B cell (primary cell): ENCODE measurements at places on chromosomes 16 and 17. TPM values are rescaled to one million over a fixed set of nuclear protein-coding genes. Genes with fewer than 3 reads are reported as not detected.

DNA sequence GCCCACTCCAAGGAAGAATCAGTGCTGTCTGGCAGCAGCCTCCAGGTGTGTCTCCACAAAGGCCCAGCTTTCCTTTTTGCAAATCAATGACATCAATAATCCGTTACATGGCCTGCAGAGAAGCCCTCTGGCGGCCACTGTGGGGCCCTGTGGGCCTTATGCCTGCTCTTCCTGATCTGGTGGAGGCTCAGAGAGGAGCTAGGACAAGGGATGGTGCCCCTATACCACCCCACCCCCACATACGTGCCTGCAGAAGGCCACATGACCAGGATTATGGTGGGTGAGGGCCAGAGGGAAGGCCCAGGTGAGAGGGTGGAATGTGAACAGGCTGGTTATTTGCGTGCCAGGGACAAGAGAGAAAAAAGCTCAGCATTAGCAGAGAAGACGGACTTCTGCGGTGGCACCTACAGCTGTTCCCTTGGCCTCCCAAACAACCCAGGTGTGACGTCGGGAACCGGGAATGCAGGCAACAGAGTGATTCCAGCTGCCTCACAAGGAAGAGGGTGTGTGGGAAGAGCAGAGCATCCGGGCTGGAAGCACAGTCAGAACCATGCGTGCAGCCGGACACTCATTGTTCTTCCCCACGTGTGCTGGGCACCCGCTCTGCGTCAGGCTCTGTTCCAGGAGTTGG, 22.5 kb downstream of the EIF4A3 start:
- no peak overlapping the region for H3K27ac ChIP-seq
- no peaks in the 10 kb centered on the region for H3K27me3 ChIP-seq
- H3K4me1 ChIP-seq, result no peaks in the 10 kb centered on the region
- no peaks in the 10 kb centered on the region for H3K36me3 ChIP-seq

DNA sequence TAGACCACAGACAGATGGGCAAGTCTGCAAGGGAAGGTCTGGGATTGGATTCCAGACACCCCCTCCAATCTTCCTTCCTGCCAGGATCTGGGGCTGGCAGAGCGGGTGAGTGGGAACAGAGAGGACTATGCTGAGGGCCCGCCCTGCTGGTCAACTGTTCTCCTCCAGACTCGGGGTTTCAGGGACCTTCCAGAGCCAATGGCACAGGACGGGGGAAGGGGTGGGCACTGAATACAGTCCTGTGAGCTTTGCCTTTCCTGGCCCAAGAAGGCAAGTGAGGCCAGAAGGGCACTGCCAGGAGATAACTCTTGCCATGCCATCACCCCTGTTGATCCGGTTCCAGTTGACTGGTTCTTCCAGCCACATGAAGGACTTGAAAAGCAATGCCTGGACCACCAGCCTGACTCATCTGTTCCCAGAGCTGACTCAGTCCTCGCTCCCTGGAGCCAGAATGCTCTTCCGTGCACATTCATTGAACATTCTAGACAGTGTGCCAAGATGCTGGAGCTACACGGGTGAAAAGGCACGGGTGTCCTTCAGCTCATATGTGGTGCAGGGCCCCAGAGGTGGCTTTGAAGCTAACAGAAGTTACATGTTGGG, 533 bp upstream of the MEFV start:
- no peak for DNase-seq
- no peaks in the 10 kb centered on the region for H3K4me1 ChIP-seq
- no peak overlapping the region for H3K4me3 ChIP-seq
- no peaks in the 10 kb centered on the region for H3K36me3 ChIP-seq

PRRT2 gene
- total RNA-seq, result 1.6 and 3.1 TPM in 2 replicates

- no peaks in the 10 kb centered on the region for H3K27me3 ChIP-seq
- H3K4me1 ChIP-seq, result peaks cover 11% of the 10 kb centered on the region
- no peaks in the 10 kb centered on the region for H3K36me3 ChIP-seq
- no peak overlapping the region for H3K27ac ChIP-seq
- no peak overlapping the region for H3K4me3 ChIP-seq
- DNase-seq, result no peak
These were observed 13.7 kb downstream of the CORO6 start for GRCh38 chr17:29608986-29609385.

EME1 gene
- total RNA-seq, result 2.3 and 3.4 TPM in 2 replicates

GRCh38 chr16:58495521-58496331, 4.2 kb upstream of the NDRG4 start:
- peaks cover 5% of the 10 kb centered on the region for H3K27me3 ChIP-seq
- no peak overlapping the region for H3K27ac ChIP-seq
- no peaks in the 10 kb centered on the region for H3K36me3 ChIP-seq

GDPD1 gene
- total RNA-seq, result 2.7 and 2.8 TPM in 2 replicates

GRCh38 chr16:1012722-1013592, 31.4 kb downstream of the SOX8 start:
- no peaks in the 10 kb centered on the region for H3K4me1 ChIP-seq
- no peak overlapping the region for H3K4me3 ChIP-seq
- no peaks in the 10 kb centered on the region for H3K27me3 ChIP-seq
- no peak for DNase-seq

DNA sequence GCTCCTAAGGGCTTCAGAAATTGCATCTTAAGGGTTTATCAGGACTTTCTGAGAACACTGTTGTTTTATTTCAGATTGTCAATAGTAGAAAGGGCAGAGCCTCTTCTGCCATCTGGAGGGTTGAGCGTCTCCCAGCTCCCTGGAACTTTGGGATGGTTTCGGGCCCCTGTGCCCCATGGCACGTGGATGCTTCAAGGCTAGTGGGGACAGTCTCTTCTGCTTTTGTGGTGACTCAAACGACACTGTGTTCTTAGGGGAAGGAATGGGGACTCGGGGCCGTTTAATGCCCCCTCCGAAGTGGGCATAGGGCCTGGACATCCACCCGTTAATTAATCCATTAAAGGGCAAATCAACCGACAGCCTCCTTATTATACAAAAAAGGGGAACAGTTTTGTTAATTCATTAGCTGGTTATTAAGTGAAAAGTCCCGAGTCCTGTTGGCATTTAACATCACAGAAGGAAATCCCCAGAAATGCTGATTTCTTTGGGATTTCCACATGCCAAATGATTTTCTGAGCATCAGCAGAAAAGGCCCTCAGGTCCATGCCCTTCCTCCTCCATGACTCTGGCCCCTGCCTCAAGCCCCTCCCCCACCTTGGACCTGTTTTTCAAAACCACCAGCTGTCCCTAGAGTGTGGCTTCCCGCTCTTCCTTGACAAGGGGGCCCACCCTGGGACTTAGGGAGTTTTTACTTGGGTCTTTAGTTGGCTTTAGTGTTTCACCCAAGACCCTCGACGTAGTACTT, 68.7 kb downstream of the ARSG start:
- H3K27me3 ChIP-seq, result no peaks in the 10 kb centered on the region
- no peak for DNase-seq
- H3K27ac ChIP-seq, result no peak overlapping the region

- DNase-seq, result peak; percentile 75
- peaks cover 54% of the 10 kb centered on the region for H3K4me1 ChIP-seq
- no peaks in the 10 kb centered on the region for H3K27me3 ChIP-seq
- H3K4me3 ChIP-seq, result no peak overlapping the region
- H3K36me3 ChIP-seq, result no peaks in the 10 kb centered on the region
These were observed 2.0 kb downstream of the C16orf86 start for GRCh38 chr16:67668495-67669157.

DNA sequence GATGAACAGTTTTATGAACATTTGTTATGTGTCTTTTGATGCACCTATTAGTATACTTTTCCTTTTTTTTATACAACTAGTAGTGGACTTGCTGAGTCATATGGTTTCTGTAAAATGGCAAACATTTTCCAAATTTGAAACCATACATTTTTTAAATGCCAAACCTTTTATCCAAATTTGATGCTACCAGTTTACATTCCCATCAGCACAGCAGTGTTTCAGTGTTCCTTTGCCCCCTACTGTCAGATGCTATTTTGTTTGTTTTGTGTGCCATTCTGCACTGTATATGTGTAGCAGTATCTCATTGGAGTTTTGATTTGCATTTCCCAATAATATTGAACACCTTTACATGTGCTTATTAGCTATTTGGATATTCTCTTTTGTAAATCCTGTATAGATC, 219.4 kb downstream of the TANC2 start:
- H3K27ac ChIP-seq, result no peak overlapping the region
- H3K4me3 ChIP-seq, result no peak overlapping the region
- no peaks in the 10 kb centered on the region for H3K27me3 ChIP-seq
- H3K4me1 ChIP-seq, result peaks cover 13% of the 10 kb centered on the region
- no peaks in the 10 kb centered on the region for H3K36me3 ChIP-seq
- DNase-seq, result no peak

DNA sequence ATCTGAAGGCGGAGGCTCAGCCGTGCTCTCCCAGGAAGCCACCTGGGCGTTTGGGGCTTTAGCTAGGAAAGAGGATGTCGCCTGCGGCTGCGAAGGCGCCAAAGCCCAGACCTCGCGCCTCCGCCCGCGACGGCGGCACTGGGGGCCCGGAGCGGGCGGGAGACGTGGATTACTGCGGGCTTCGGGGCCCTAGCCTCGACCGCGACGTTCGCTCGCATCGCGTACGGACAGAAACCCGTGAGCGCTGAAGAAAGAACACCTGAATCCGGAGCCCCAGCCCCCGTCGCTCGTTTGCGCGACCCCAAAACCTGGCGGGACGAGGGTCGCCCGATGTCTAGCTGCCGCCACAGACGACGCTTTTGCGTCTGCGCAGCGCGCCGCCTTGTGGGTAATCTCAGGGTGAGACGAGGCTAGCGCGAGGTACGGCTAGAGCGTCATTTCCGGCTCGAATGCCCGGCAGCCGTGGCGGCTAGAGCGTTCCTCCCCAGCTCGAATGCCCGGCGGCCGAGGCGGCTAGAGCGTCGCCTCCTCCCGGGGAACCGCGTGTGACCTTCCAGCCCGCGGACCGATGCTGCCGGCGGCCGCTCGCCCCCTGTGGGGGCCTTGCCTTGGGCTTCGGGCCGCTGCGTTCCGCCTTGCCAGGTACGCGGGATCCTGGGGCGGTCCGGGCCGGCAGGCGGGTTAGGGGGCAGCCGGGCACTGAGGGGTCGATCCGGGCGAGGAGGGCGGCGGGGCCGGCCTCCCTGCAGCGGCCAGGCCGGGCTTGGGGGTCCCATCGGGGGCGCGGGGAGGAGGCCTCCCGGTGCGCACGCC, at the start of gene MRPL12:
MRPL12 (plus strand) TSS at position 434 of the 813 bp plus-strand sequence; CDS start at position 569, 135 bp downstream.
- peaks cover 32% of the 10 kb centered on the region for H3K4me1 ChIP-seq
- DNase-seq, result peak; percentile 94
- peak within 1 kb of the TSS; percentile 45 for H3K4me3 ChIP-seq
- H3K27me3 ChIP-seq, result no peaks in the 10 kb centered on the region
- H3K36me3 ChIP-seq, result no peaks in the 10 kb centered on the region

GRCh38 chr17:34163123-34163522, 92.0 kb upstream of the CCL2 start:
- DNase-seq, result no peak
- H3K27me3 ChIP-seq, result no peaks in the 10 kb centered on the region
- H3K4me1 ChIP-seq, result no peaks in the 10 kb centered on the region
- H3K27ac ChIP-seq, result no peak overlapping the region

DNA sequence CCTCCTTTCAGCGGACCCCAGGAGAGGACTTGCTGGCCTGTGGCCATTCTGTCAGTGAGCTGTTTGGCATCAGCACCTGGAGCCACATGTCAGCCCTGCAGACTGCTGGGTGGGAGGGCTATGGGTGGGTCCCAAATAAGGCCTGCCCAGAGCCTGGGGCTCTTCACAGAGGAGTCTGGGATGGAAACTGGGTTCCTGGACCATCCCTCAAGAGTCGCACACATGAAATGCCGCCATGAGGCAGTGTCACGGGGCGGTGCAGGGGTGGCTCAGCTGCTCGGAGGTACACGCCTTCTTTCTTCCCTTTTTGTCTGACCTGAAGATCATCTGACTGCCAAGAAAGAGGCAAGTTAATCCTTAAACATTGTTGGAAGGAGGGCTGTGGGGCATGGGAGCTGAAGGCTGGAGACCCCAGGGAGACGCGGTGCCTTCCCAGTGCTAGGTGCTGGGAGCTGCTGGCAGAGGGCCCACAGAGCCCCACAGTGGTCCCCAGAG, 14.8 kb downstream of the MPRIP start:
- H3K4me3 ChIP-seq, result no peak overlapping the region
- peaks cover 26% of the 10 kb centered on the region for H3K4me1 ChIP-seq
- no peaks in the 10 kb centered on the region for H3K36me3 ChIP-seq
- DNase-seq, result no peak
- H3K27me3 ChIP-seq, result no peaks in the 10 kb centered on the region
- H3K27ac ChIP-seq, result no peak overlapping the region

- no peak overlapping the region for H3K4me3 ChIP-seq
- no peaks in the 10 kb centered on the region for H3K27me3 ChIP-seq
- peak; percentile 66 for DNase-seq
- peak overlapping the region; percentile 54 for H3K27ac ChIP-seq
These were observed 4.9 kb upstream of the PHAF1 start for GRCh38 chr16:67104845-67105244.

GRCh38 chr17:66730461-66730923, 104.4 kb upstream of the CACNG5 start:
- no peak overlapping the region for H3K4me3 ChIP-seq
- no peaks in the 10 kb centered on the region for H3K27me3 ChIP-seq
- H3K36me3 ChIP-seq, result no peaks in the 10 kb centered on the region
- H3K4me1 ChIP-seq, result no peaks in the 10 kb centered on the region
- DNase-seq, result no peak

PPY gene
- not detected in 2 replicates for total RNA-seq
